ENCODE measurements at places on chromosomes 4 and X.

- DNase-seq = no peak
Observed at GRCh38 chr4:9947168-9948062, 73.9 kb downstream of the SLC2A9 start.

DNA sequence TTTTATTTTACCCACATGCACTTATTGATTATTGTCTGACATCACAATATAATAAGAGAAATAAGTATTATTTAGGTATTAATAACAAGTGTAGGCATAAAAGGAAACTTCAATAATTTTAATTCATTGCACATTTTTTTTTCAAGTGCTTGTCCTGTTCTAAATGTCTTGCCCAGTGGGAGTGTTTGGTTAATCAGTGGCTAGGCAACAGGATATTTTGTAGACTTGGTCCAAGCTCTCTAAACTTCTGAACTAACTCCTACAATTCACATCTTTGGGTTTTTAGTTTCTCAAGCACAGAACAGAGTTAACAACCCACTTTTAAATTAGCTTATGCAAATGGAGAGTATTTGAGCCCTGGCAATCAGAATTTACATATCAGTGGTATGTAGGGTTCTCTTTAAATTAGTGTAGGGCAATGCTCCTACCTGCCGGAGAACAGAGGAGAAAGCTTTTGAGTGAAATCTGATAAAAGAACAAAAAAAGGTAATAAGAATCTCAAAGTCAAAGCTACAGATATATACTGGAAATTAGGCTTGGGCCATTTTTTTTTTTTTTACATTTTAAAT, 353.5 kb downstream of the ADGRL3 start:
- DNase-seq = no peak

DNA sequence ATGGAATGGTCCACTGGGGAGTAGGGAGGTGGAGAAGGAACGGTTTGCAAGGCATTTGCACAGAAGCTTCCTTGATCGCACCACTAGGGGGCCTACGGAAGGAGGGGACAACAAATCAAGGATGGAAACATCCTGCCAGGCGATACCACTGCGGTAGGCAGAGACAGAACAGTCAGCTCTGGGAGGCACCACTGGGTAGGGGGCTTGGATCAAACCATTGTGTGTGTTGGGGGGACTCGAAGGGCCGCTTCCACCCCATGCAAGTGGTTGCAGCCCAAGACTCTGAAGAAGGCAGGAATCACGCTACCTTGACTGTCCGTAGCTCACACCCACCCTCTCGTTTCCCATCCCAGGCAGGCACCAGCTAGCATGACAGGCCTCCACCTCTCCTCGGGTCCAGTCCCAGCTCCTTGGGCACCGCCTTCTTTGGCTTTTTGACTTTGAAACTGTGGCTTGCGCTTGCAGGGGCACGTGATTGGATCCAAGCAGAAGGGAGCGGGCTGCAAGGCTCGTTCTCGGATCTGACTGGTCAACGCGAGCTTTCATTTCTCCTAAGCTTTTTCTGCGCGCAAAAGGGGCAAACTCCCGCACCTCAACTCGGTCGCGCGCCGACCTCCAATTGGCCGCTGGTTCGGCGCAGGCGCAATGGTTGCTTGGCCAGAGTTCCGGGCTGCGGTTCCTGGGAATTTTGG, 28.4 kb downstream of the GAGE1 start:
- DNase-seq = no peak

GRCh38 chr4:109014593-109015412, 251.9 kb upstream of the ETNPPL start:
- DNase-seq = no peak

GRCh38 chr4:55329012-55329411, 17.0 kb upstream of the SRD5A3 start:
- DNase-seq = no peak

DNA sequence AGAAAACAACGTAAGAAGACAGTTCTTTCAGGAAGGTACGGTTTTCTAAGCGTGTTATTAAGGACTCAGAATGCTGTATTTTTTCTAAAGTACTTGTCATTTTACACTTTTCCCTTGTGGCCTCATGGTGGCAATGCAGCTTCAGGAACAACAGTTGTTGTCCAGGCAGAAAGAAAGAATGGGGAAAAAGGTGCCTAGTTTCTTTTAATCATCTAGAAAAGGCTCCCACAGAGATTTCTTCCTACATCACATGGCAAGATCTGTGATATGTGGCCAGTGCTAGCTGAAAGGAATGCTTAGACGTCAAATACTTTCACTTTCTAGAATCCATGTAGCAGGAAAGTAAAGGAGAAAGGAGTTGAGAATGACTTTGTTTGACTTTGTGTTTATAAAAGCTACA, 49.0 kb upstream of the TRAM1L1 start:
- DNase-seq = no peak

GRCh38 chrX:1330605-1331004, 6.0 kb upstream of the IL3RA start:
- no peak for DNase-seq

GRCh38 chr4:107036584-107037198, 578 bp upstream of the DKK2 start:
- DNase-seq = no peak

DNA sequence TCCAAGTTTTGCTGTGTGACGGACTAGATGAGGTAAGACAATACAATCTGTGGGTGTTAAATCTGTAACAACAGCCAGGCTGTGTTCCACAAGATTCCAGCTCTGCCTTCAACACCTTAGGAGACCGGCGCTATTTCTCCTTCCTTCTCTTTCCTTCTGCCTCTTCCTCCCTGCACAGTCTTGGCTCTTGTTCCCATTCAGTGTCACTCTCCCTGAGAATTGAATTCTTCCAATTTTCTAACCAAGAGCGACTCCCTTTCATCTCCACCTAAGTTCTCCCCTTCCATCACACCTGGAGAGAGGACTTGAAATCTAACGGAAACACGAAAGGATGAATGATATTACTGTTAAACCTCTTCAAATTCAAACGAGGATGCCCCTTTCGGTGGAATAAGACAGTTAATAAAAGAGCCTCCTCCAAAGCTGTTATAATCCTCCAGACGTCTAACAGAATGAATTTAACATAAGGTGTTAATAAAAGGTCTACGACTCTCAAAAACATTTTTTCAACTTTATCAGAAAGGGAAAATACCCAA, 2.7 kb downstream of the EPHA5 start:
- DNase-seq = no peak

- DNase-seq = no peak
Observed at GRCh38 chr4:184802697-184803015, 23.1 kb downstream of the ACSL1 start.

DNA sequence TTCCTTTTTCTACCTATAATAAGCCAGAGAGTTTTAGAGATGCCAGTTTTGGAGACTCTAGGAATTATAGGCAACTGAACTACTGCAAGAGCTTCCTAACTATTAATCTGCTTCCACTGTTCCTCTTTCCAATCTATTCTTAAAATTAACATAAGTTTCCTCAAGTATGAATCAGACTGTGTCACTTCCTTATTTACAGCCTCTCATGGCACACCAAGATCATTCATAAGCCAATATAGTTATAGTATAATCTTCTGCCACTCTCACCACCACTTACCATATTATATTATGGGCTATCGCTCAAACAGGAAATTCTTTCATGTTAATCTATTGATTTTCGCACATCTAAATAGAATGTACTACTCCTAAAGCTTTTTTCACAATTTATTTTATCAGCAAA, 383.5 kb downstream of the STPG2 start:
- DNase-seq = no peak

- no peak for DNase-seq
Observed at GRCh38 chrX:139823806-139824205, 109.0 kb downstream of the ATP11C start.

- DNase-seq = no peak
Observed at GRCh38 chrX:108186811-108187210, 95.2 kb downstream of the ATG4A start.

DNA sequence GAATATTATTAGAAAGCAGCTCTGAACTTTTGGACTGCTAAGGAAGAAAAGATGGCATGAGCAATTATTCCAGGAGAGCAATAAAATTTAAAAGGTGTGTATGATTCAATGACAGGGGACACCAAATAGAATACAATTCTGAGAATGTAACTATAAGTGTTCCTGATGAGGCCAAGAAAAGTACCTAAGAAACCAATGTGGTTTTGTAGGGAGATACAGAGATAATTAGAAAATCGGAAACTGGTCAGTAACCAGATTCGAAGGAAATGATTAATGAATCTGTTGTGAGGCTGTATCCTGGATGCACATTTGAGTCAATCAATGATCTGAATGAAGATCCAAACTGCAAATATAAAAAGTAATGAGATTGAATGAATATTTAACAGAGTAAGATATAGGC, 6.0 kb downstream of the NOA1 start:
- DNase-seq = no peak

GRCh38 chr4:140556372-140557085, 12.2 kb downstream of the UCP1 start:
- no peak for DNase-seq

DNA sequence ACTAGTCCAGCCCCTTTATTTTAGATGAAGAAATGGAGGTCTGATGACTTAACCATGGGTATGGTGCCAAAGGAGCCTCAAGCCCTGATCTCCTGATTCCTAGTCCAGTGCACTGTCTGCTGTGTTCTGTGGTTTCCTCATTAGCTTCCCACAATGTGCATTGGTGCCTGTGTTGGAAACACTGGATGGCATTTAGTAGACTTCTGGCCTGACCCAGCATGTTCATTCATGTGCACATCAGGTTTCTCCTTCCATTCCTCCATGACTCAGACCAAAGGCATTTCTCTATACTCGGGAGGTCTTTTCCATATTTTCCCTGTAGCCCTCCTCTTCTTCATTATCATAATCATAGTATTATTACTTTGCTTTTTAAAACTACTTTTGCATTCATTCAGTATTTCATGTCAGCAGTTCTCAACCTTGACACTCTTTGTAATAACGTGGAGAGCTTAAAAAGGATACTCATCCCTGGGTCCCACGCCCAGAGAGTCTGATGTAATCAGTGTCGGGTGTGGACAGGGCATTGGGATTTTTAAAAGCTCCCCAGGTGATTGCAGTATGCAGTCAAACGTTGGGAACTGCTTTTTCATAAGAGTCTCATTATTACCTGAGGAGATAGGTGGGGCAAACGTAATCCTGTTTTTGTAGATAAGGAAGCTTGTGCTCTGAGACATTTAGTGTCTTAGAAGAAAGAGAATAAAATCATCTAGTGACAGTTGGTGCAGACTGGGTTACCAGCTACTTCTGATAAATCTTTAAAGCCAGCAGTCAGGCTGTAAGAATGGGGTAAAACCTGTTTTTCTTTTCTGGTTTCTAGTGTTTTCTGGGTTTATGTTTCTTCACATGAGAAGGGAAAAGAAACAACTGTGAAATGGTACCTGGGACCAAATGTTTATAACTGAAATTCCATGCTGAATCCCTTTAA, 40.9 kb upstream of the XK start:
- no peak for DNase-seq

GRCh38 chr4:151197247-151197646, 79.7 kb upstream of the PRSS48 start:
- DNase-seq = no peak

Data from T follicular helper cell (primary cell).